ENCODE measurements at places on chromosomes 13 and 19.

- no peak for DNase-seq
These were observed 13.3 kb downstream of the KCNC3 start for GRCh38 chr19:50315773-50316448.

DNA sequence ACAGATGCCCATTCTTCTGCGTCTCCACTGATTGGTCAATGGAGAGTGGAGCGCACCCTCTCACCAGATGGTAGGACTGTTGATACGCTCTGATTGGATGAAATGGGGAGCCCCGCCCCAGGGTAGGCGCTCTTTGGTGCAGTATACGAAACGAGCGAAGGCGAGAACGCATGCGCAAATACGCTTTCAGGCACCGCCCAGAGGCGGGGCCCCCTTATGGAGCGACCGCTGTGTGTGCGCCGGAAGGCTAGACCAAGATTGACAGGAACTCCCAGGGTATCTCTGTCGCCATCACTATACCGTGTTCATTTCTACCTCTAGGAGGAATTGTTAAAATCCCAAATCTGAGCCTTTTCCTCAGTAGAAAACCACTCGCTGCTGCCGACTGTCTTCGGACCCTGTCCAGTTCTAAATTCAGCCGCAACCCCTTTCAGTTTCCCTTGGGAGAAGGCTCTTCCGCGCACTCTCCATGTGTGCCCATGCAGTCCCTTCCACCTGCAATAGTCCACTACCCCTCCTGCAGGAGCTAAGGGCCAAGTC, 720 bp upstream of the HNRNPL start:
- DNase-seq: no peak

- DNase-seq: no peak
These were observed 2.7 kb downstream of the SYDE1 start for GRCh38 chr19:15109768-15110417.

GRCh38 chr13:75356421-75356820, 125.5 kb downstream of the TBC1D4 start:
- DNase-seq: no peak

DNA sequence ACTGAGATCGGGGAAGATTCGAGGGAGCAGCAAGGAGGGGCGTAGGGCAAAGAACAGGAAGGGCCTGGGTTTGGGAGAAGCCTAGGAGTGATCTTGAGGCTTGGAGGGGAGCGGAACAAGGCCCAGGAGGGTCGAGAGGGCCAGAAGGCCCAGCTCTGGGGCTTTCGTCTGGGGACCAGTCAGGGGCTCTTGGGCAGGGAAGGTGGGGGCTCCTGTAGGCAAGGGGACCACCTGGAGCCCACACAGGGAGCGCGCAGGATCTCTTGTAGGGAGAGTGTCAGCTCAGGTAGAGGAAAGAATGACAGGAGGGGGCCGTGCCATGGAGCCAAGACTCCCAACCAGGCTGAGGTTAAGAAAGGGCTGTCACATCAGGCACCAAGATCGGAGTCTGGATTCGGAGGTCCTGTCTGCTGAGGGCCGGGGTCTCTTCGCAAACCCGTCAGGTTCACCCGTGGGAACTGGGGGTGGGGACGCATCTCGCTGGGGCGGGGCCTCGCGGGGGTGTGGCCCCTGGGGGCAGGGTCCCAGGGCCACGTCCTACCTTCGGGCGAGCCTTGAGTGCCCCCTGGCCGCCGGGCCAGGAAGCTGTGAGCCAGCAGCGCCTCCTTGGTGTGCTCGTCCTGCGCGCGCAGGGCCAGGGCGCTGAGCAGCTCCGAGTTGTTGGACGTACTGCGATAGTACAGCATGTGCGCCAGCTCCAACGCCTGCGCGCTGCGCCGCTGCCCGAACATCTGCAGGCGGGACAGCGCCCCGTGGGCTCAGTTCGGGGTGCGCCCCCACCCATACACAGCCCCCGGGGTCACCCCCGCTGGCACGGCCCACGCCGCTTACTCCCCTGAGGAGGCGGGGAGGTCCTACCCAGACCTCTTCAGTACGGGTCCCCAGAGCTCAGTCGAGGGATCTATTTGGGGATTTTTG, 8.4 kb downstream of the EMP3 start:
- DNase-seq: peak; percentile 90

DNA sequence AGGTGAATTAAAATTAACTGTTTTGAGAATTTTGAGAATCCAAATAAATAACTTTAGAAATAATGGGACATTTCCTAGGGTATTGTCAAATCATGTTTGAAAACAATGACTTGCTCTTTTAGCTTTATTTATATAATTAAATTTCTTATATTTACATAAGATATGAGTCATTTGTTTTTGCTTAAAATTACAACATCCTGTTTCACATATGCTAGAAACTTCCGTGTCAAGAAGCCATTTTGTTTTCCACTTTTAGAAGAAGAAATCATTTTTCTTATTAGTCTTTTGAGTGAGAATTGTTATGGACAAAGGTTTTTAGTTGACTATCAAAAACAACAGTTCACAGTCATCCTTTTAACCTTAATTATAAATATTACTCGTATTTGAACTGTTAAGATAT, 48.2 kb downstream of the DPY19L3 start:
- no peak for DNase-seq

- DNase-seq: no peak
These were observed 18.0 kb upstream of the CD70 start for GRCh38 chr19:6608940-6609339.

GRCh38 chr13:85631801-85632200, 167.4 kb downstream of the SLITRK6 start:
- no peak for DNase-seq

DNA sequence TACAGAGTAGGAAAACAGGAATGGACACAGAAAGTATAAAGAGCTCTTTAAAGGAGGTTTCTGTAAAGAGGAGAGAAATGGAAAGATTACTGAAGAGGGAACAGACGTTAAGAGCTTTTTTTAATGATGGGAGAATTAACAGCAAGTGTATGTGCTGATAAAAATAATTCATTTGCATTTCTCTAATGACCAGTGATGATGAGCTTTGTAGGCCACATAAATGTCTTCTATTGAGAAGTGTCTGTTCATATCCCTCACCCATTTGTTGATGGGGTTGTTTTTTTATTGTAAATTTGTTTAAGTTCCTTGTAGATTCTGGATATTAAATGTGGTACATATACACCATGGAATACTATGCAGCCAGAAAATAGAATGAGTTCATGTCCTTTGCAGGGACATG, 40.0 kb downstream of the MYO16 start:
- no peak for DNase-seq

DNA sequence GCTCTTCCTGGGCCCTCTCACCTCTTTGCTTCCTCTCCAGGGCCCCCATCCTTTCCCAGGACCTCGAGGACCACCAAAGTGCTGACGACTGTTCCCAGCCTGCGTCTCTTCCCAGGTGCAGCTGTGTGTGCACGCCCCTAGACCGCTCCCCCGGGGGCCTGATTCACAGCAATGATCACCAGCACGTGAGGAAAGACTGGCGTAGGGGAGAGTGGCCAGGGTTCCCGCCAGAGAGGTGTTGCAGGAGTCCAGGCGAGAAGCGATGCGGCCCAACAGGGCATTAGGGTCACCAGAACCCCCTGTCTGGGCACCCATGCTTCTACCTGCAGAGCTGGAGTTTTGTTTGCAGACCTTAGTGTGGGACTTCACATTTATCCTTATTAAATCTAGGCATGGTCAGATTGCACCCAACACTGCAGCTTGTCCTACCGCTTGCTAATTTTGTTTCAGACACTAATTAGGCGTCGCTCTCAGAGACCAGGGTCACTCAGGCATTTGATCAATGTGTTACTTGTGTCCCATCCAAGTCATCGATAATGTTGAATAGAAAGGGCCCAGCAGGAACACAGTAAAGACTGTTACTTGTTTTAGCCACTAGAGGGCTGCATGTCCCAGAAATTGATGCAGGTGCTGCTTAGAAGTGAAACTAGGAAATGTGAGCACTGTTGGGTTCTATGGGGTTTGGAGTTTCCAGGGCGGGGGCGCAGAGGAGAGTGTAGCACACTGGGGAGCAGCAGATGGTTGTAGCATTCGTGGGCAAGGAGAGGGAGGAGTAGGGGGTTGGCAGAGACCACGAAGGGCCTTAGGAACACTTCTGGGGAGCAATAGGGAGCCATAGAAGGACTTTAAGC, 53.2 kb downstream of the CDADC1 start:
- peak; percentile 48 for DNase-seq

- no peak for DNase-seq
These were observed 10.7 kb downstream of the TM6SF2 start for GRCh38 chr19:19262190-19263057.

- DNase-seq: no peak
These were observed 25.7 kb upstream of the LRCH1 start for GRCh38 chr13:46527237-46527636.

GRCh38 chr19:2136796-2137195, 14.6 kb downstream of the AP3D1 start:
- no peak for DNase-seq

DNA sequence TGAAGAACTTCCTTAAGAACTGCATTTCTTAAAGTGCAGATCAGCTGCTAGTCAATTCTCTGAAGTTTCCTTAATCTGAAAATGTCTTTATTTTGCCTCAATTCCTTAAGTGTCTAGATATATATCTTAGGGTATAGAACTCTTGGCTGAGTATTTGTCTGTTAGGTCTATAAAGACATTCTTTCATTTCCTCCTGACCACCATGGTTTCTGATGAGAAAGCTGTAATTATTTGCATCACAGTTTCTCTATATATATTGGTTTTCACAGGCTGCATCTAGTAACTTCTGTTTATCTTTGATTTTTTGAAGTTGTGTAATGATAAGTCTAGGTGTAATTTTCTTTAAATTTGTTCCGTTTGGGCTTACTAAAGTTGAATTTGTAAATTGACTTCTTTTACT, 15.2 kb downstream of the NDFIP2 start:
- no peak for DNase-seq

DNA sequence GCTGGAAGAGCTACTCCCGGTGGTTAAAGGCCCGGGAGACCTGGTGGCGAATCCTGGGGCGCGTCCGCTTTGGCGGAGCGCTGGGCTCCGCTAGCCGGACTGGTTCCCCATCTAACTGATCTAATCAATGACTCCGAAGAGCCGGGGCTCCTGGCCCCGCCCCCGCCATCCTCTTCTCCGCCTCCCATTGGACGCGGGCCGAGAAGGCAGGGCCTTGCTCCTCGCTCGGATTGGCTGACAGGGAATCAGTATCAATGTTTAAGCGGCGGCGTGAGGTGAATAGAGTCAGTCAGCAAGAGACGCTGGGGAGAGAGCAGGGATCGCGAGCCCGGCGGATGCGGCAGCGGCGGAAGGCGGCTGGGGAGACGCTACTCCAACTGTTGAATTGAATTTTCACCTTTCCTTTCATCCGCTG, 1.7 kb upstream of the PCDH17 start:
- no peak for DNase-seq

DNA sequence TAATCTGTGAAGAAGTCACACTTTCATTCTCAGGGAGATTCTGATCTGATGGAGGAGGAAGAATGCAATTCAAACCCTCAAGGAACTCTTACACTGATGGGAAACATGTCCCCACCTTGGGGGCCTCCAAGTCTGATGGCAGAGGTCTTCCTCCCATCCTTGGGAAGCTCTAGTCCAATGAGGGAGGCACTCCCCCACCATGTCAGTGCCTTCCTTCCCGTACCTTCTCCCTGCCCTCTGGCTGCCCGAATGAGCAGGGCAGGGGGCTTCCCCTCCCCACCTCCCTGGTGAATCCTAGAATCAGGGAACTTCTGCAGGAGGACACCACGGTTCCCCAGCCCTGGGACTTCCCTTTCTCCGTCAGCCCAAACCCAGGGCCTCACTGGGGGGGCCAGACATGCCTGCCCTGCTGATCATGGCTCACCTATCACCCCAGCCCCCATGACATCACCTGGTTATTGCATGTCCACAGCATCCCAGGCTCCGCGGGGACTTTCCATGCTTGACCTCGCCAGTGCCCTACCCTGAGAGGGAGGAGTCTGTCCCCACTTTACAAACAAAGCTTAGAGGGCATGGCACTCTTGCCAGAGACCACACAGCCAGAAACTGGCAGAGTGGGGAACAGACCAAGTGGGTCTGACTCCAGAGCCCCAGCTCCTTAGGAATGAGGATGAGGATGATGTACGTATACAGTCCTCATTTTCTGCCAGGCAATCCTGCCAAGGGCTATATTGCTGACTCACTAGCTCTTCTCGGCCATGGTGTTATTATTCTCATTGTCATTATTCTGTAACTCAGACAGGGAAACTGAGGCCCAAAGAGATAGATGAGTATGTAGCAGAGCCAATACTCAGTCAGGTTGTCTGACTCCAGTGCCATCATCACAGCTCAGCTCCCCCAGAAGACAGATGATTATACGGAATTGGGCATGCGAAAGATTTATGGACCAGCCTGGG, 9.6 kb upstream of the BCL3 start:
- no peak for DNase-seq

- DNase-seq: no peak
These were observed 1.6 kb upstream of the DIRAS1 start for GRCh38 chr19:2722541-2723344.

DNA sequence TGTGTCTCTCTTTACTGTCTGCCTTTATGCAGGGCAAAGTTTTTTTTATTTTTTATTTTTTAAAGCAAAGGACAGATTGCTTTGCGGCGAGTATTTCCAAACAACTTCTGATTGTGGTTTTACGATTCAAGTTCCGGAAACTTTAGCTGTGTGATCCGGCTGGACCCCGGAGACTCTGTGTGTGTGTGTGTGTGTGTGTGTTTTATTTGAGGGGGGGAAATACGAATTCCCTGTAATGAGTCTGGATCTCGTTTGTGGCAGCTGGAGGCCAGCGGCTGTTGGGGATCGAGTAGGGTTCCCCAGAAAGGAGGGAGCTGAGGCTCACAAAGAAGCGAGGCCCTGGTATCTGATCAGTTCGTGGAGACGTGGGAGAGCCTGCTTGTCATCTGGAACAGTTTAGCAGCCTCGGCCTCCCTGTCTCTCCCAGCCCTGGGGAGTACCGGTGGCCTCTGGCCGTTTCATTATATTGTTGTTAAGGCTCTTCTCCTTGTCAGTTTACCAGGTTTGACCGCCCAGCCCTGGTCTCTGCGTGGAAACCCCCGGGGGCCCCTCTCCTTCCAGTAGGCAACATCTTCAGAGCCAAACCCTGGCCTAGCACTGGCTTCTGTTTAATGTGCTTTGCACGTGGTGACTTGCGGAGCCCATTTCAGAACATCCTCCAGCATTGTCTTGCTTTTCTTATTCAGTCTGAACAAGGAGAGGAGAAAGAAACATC, 1.3 kb downstream of the FARP1 start:
- DNase-seq: no peak

DNA sequence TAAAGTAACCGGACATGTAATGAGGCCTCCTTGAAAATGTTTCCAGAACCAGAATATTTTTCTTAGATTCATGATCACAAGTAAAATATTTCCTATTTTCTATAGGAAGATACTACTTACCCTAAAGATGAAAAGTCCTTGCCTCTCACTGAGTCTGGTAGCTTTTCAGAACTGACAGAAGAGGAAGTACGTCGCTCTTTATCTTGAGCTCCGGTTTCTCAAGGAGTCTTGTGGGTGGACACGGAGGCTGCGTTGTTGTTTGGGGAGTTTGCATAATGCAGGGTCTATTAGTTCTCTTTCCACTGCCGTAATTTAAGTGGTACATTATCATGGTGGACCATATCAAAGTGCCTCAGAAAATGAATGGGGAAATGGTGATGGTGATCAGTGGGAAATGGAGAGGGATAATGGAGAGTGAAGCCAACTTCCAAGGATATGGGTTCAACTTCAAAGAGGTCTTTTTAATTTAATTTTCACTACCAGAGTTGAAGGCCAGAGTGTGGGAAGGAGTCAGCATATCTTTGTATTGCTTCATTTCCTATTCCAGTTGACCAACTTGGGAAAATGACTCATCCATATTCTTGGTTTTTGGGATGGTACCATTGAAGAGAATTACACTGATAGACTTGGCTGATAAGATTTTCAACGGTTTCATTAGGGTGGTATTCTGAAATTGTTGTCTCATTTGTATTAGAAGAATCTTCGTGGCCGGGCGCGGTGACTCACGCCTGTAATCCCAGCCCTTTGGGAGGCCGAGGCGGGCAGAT, 23.4 kb downstream of the MBD3L2B start:
- no peak for DNase-seq

- DNase-seq: no peak
These were observed 1439.4 kb downstream of the UQCRFS1 start for GRCh38 chr19:27773318-27774094.
